ENCODE measurements at places on chromosomes 13 and 19.

- DNase-seq, result no peak
These were observed 8.4 kb downstream of the ASF1B start for GRCh38 chr19:14127929-14128509.

DNA sequence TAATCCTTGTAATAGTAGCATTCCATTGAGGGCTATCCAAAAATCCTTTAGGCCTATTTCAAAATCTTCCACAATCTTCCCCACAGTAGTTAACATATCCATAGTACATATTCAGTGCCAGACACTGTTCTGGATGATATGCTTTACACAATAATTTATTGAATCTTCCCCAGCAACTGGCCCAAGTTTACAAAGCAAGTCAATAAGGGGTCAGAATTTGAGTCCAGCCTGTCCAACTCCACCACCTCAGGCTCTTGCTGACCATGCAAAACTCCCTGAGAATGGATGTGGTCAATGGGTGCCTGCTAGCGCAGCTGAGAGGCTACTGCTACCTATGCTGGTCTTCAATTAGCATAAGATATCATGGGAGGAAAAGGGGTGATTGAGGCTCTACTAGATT lies 529.6 kb downstream of the FGF9 start:
- DNase-seq, result no peak

GRCh38 chr19:5953030-5953589 lies 24.8 kb downstream of the RANBP3 start:
- no peak for DNase-seq

DNA sequence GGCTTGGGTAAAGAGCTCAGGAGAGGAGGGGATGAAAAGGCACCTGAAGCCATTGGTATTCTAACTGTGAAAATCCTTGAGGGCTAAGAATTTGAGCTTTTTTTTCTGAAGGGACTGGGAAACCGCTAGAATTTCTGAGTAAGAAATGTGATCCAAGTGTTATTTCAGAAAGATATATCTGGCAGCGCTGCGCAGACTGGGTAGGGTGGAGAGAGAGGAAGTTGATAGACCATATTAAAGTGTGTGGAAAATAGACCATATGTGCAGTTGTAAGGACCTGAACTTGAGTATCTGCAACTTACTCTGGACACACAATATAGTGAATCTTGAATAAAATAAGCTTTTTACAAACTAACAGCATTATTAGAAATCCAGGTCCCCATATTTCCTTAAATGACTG lies 427.4 kb downstream of the NDFIP2 start:
- no peak for DNase-seq

GRCh38 chr13:21176982-21177284 lies 475 bp downstream of the MRPL57 start:
- DNase-seq, result no peak

- no peak for DNase-seq
These were observed 1.3 kb downstream of the SNRPA start for GRCh38 chr19:40752257-40752781.

DNA sequence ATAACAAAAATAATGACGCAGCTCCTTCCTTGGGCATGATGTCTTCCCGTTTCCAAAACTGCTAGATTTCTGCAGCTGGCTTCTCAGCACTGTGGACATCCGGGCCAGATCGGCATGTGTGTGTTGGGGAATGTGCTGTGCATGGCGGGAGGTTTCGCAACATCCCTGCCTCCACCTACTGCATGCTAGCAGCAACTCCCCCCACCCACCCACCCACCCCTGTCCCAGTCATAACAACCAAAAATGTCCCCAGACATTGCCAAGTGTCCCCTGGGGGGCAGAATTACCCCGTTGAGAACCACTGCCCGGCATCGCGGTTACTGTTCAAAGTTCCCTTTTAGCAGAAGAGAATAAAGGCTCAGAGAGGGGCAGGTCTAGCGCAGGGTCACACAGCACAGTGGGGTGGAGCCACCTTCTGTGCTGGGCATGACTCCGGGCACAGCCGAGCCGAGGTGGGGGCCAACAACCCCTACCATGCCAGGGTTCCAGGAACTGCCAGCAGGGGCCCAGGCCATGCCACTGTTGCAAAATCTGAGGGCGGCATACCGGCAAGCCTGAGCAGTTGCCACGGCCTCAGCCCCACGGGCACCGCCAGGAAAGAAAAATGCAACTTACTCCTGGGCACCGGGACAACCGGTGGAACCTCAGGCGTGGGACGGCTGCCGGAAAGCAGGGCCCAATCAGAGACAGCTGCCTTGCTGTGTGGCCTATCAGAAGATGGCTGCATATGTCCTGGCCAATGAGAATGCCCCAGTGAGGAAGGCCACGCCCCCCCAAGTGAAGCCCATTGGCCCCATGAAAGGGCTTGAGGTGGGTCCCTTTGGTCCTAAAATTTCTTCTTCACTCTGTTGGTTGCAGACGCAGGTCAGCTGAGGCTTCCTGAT lies 22.5 kb upstream of the NFIC start:
- peak; percentile 36 for DNase-seq

GRCh38 chr19:55486971-55487923 lies 989 bp upstream of the SSC5D start:
- DNase-seq, result peak; percentile 31

DNA sequence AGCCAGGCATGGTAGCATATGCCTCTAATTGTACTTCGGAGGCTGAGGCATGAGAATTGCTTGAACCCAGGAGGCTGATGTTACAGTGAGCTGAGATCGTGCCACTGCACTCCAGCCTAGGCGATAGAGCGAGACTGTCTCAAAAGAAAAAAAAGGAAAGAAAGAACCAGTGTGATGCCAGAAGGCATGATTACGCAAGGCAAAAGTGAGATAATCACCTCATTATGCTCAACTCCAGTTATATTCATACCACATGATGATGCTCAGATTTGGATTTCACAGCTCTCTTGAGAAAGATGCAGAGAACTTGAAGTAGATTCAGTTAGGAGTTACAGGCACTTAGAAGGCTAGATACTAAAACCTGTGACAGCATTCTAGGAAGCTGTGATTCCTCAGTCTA lies 21.8 kb downstream of the RCBTB1 start:
- no peak for DNase-seq

DNA sequence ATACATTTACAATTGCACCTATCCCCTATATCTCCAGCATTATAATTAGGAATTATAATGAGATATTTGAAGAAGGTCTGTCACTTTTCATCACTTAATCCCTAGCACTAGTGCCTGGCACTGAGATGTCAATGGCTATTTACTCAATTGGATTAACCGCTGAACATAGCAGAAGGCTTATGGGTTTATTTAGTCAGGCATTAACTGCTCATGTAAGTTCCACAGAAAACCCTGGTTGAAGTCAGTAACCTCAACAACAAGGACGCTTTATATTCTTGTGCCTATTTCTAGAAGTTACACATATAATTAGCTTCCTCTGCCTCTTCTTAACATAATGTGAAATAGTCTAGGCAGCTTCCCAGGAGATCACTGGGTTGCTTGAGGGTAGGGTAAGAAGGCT lies 107.5 kb upstream of the POSTN start:
- no peak for DNase-seq

GRCh38 chr13:82766732-82767321 lies 1115.4 kb downstream of the SLITRK1 start:
- DNase-seq, result no peak

GRCh38 chr13:79989217-79989661 lies 351.7 kb downstream of the SPRY2 start:
- no peak for DNase-seq

DNA sequence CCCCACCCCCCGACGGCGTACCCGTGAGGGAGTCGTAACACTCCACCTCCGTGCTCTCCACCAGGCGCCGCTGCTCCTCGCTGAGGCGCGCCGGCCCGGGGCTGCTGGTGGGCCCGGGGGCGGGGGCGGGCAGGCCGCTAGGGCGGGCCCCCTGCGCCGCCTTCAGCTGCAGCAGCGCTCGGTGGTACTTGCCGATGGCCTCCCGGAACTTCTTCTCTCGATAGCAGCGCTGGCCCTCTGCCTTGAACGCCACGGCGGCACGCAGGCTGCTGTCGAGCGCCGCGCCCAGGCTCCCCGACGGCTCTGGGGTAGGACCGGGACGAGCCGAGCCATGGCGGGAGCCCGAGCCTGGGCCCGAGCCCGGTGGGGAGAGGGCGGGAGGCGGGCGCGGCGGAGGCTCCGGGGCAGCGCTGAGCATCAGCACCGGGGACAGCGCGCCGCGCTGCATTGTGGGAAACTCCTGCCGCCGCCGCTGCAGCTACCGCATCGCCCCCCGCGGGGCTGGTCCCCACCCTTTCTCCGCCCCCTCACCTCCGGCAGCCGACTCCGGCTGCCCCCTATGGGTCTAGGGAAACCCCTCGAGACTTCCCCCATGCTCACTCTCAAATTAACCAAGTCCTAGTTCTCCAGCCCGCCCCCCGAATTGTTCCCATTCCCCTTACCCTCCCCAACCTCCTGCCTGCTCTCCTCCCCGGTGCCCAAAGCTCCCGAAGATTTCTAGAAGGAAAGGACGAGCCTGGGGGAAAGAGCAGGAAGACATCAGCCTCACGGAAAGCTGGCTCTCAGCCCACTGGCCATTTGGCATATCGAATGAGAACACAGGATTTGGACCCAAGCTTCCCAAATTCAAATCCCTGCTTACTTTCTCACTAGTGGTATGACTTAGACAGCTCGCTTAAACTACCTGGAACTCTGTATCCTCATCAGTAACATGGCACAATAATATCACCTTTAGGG lies at the start of gene TTC9B:
Gene TTC9B (minus strand): TSS at position 451 of the 957 bp plus-strand sequence. CDS start 3 bp downstream, at position 448.
- peak; percentile 54 for DNase-seq

DNA sequence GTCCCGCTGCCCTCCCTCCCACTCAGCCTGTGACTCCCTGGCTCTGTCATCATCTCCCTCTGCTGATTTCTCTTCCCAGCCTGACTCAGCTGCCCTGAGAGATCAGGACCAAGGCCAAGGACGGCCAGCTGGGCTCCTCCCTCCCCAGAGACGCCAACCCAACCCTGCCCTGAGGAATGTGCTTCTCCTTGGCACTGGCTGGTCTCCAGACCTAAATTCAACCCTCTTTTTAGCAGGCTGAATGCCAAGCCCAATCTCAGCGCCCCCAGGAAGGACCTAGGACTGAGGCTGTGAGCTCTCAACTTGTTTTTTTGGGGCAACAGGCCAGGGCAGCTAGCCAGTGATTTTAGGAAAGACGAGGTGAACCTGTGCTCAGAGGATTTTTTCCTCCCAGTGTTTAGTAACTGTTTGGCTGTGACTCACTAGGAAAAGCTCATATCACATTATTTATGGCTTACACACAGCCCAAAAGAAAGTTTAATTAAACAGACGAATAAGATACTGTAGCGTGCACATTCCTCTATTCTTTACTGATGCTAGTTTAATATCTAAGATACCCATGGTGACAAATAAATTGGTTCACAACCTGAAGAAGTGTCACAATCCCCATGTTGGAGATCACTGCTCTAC lies 7.4 kb upstream of the IGFL1 start:
- no peak for DNase-seq

DNA sequence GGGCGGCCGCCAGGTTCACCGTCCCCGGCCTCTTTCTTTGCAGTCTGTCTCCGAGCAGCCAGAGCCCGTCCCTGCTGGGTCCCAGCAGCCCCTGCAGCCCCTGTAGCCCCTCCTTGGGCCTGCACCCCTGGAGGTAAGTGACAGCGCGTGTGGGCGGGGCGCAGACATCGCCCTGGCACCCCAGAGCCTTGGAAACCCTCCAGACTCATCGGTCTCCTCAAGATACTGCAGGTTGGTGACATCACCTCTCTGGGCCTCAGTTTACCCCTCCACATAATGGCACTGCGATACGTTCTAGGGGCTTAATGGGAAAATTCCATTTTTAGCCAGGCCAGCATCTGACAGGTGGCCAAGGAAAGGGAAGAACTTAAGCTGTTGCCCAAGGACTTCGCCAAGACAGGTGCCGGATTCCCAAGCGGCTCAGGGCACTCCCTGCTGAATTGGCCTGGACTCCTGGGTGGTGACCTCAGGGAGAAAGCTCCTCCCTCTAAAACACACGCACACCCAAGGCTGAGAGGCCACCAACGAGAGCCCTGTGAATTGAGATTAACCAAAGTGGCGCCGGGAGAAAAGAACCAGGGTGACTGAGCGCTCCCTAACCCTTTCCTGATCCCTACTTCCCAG lies 13.1 kb downstream of the MAST3 start:
- DNase-seq, result peak; percentile 45

GRCh38 chr13:41613471-41613870 lies 156.1 kb downstream of the RGCC start:
- DNase-seq, result no peak

GRCh38 chr19:5452594-5453565 lies 2.3 kb upstream of the ZNRF4 start:
- no peak for DNase-seq

DNA sequence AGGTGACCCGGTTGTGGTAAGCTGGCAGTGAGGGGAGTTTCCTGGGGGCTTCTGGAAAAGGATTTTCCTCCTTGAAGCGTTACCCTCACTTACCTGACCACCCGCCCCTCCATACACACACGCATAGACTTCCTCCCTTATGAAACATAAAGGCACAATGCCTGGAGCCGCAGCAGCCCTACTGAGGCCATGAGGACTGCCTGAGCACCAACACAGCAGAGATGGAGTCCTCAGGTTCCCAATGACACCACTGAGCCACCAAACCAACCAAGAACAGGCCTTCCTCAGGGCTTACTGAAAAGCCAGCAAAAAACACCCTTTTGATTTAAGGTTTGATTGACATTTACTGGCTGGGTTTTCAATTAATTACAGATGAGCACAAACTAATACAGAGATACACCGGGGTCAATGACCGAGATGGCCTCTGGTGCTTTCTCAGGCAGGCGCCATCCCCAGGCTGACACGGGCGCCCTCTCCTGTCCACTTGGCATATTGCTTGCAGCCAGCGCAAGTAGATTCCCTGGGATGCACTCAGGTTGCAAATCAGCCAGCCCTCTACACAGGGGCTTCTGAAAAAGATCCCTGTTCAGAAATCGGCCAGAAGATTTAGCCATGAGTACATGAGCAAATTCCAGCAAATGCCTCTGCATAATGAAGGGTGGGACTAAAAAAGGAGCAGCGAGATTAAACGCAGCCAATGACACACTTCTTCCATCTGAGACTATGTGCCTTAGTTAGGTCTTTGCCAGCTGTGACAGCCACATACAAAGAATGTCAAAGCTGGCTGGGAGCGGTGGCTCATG lies 14.8 kb downstream of the OPA3 start:
- no peak for DNase-seq

DNA sequence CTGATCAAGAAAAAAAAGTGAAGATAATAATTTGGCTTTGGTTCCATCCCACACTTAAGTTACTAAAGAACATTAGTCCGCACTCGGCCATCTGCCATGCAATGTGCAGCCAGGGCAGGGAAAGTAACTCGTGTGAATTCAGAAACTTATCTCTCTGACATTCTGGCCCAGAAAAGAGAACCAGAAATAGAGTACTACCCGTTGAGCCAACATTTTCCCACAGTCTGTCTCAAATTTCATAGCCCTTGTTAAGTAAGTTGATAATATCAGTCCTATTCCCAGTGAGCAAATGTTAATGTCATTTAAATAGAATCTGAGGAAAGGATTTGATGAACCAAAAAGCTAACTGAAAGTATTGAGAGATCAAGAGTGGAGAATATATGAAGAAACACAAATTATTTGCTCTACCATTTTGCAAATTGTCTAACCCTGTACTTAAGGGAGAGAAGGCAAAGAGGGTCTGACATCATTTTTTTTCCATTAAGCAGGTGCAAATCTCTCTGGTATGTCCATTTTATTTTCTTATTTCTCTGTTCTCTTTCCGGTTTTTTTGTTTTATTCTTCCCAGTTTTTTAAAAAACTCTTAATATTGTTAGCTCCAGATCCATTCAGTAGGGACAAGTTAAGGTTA lies 156.3 kb downstream of the NDFIP2 start:
- no peak for DNase-seq
